Dermis lymphatic vessel endothelial cell (primary cell): ENCODE measurements at places on chromosomes 7 and 10. TPM values are rescaled to one million over a fixed set of nuclear protein-coding genes. Genes with fewer than 3 reads are reported as not detected.

PKD2L1 gene
- not detected in 2 replicates for total RNA-seq

GPR141 gene
- total RNA-seq: not detected in 2 replicates

PLAU gene
- total RNA-seq: 0.60 and 1.2 TPM in 2 replicates

CDHR3 gene
- total RNA-seq: 0.98 and 1.5 TPM in 2 replicates

DNTT gene
- total RNA-seq: not detected in 2 replicates

ZNF425 gene
- total RNA-seq: 1.5 and 2.7 TPM in 2 replicates

HKDC1 gene
- under 0.01 and 0.11 TPM in 2 replicates for total RNA-seq

CFAP46 gene
- total RNA-seq: 0.26 and 0.54 TPM in 2 replicates

LIPK gene
- total RNA-seq: not detected in 2 replicates

PLEKHS1 gene
- not detected in 2 replicates for total RNA-seq

SORCS3 gene
- total RNA-seq: not detected in 2 replicates

ADCYAP1R1 gene
- under 0.01 TPM in 1 of 2 replicates, not detected in the other for total RNA-seq

CDK5 gene
- total RNA-seq: 16.8 and 16.9 TPM in 2 replicates

HOXA6 gene
- total RNA-seq: 1.8 and 2.7 TPM in 2 replicates

NUTM2B gene
- 0.26 and 0.33 TPM in 2 replicates for total RNA-seq

CPEB3 gene
- 1.6 TPM in 2 replicates for total RNA-seq

GPR26 gene
- total RNA-seq: not detected in 2 replicates

EXOC6 gene
- 158 and 398 TPM in 2 replicates for total RNA-seq

FBXL13 gene
- 0.22 and 0.34 TPM in 2 replicates for total RNA-seq

CRTAC1 gene
- 5.4 and 11.7 TPM in 2 replicates for total RNA-seq

POM121C gene
- 5.3 and 5.8 TPM in 2 replicates for total RNA-seq

TMEM178B gene
- total RNA-seq: under 0.01 and 0.11 TPM in 2 replicates

INMT gene
- not detected in 2 replicates for total RNA-seq

WEE2 gene
- under 0.01 and 0.11 TPM in 2 replicates for total RNA-seq

MARVELD1 gene
- total RNA-seq: 6.2 and 7.5 TPM in 2 replicates

TRRAP gene
- 13.5 and 16.8 TPM in 2 replicates for total RNA-seq

CREB5 gene
- 2.1 and 8.1 TPM in 2 replicates for total RNA-seq

MCMBP gene
- 56.5 and 56.8 TPM in 2 replicates for total RNA-seq

ACTL6B gene
- total RNA-seq: not detected in 2 replicates

PLPP4 gene
- 0.43 TPM in 1 of 2 replicates, not detected in the other for total RNA-seq

LIPJ gene
- total RNA-seq: not detected in 2 replicates

DOCK1 gene
- 97.5 and 120 TPM in 2 replicates for total RNA-seq

SMKR1 gene
- 0.33 and 0.34 TPM in 2 replicates for total RNA-seq

ABCC2 gene
- total RNA-seq: 0.43 and 0.54 TPM in 2 replicates

OR2A5 gene
- total RNA-seq: not detected in 2 replicates

MAGI2 gene
- 0.33 and 0.60 TPM in 2 replicates for total RNA-seq

ITPRID1 gene
- total RNA-seq: not detected in 2 replicates

ANK3 gene
- total RNA-seq: 0.11 and 0.17 TPM in 2 replicates

ARPC1A gene
- 153 and 156 TPM in 2 replicates for total RNA-seq
